ENCODE measurements at places on chromosomes 3 and 15.

DNA sequence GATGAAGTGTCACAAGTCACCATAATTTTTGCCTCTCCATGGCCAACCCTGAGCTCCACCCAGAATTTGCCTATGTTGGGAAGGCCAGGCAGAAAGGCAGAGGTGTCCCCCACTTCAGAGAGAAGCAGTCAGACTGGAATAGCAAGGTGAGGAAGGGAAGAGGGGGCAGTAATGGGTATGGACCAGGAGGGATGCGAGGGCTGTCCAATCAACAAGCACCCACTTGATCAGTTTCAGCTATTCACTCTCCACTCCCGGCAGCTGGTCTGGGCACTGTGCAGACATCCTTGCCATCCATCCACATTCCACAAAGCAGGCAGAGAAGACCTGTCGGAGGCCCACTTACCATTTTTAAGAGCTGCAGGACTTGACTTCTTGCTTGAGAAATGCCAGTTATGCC lies 43.5 kb upstream of the CTNNB1 start:
- no peak for DNase-seq

- DNase-seq: no peak
Measured at GRCh38 chr3:115562636-115563267, 60.6 kb upstream of the GAP43 start.

DNA sequence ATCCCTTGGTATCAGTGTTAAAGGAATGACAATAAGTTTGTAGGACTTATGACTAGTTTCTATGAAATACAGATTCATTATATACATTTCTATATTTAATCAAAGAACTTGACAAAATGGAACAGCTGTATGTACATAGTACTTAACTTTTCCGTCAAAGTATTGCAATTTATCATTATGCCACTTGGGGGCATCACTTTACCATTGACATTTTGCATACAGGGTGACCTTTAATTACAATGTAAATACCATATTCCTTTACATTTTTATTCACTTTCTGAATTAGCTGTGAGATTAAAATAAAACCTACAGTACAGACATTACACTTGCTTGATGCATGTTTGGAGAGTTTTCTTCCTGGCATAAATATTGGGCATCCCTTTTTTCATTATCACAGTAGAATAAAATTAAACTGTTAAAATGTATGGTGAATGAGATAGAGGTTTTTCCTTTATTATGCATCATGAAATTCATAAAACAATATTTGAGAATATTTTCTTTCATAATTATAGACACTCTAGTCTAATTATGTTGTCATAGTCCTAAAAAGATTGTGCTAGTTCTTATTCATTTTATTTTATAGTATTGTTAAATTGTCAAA lies 6.9 kb downstream of the NEK11 start:
- DNase-seq: no peak

DNA sequence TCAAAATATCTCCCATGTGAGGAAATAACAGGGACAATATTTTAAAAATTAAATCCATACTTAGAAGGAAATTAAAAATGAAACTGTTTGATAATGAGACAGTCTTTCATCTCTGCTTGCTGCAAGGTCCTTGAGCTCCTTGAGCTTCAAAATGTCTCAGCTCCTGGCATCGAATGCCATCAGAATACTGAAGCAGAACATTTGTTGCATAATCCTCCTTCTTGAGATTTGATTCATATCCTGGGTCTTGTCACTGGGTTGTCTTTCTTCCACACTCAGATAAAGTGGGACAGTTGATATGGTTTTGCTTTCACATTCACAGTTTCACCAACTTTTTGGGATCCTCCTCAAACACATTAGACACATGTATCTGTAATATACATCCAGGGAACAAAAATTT lies 27.8 kb downstream of the COL8A1 start:
- DNase-seq: no peak

GRCh38 chr3:42517117-42517516 lies 14.7 kb downstream of the VIPR1 start:
- DNase-seq: no peak

DNA sequence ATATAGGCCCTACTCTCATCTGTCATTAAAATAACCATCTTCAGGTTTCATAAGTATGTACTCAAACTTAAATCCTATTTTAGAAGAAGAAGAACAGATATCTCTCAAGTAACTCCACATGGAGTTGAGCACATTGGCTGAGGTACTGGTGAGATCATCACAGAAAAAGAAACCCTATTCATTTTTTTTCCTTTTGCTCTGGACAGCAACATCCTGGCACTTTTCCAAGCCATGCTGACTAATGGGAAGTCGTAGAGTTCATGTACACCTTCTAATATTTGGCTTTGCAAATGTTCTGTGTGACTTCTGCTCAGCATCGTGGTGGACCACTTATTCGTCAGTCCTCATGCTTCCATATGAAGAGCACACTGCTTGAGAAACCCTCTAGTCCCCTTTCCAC lies 336.0 kb upstream of the KCNH8 start:
- no peak for DNase-seq

- DNase-seq: no peak
Measured at GRCh38 chr3:44899683-44900367, 25.4 kb downstream of the TGM4 start.

Data from activated T-cell treated with anti-CD3 and anti-CD28 coated beads, Interleukin-2, amount 50 U/mL, for 48 hours (primary cell).